Cerebellum (tissue), 4 donors: ENCODE measurements at places on chromosomes 3 and 15. TPM values are rescaled to one million over a fixed set of nuclear protein-coding genes. Genes with fewer than 3 reads are reported as not detected.

CPNE9 gene
- total RNA-seq = 4.4 TPM

TEX55 gene
- total RNA-seq = not detected

ITGA11 gene
- total RNA-seq = 4.2 TPM

- DNase-seq = no peak
Measured at GRCh38 chr3:61882253-61882652, 320.9 kb downstream of the PTPRG start.

GRCh38 chr3:55006244-55006676, 78.4 kb upstream of the LRTM1 start:
- DNase-seq = no peak

- DNase-seq = no peak
Measured at GRCh38 chr3:170232266-170232665, 10.0 kb downstream of the PRKCI start.

DNA sequence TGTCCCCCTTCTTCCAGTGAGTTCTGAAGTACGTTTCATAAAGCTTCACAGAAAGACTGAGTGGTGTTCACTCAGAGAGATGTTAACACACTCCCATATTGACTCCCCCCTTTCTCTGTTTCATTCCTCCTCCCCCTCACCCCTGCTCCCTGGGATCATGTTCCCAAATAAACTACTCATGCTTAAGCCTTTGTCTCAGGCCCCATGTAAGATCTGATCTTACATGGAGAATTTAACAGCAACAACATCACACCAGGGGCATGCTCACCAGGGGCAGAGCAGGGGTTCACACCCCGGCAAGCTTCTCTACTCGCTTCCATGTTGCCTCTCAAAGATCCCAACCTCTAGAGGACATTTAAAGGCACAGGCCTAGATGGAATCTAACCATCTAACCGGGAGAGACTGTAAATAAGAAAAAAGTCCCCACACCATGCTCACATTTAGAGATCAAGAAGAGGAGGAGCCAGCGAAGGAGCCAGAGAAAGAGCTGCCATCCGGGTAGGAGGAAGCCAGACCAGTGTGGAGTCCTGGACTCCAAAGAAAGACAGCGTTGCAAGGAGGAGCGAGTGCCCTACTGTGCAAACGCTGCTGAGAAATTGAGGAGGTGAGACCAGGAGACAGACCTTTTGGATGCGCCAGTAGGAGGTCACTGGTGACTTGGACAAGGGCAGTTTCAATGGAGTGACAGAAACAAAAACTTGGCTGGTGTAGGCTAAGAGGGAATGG, 21.4 kb upstream of the SRP14 start:
- DNase-seq = no peak

DNA sequence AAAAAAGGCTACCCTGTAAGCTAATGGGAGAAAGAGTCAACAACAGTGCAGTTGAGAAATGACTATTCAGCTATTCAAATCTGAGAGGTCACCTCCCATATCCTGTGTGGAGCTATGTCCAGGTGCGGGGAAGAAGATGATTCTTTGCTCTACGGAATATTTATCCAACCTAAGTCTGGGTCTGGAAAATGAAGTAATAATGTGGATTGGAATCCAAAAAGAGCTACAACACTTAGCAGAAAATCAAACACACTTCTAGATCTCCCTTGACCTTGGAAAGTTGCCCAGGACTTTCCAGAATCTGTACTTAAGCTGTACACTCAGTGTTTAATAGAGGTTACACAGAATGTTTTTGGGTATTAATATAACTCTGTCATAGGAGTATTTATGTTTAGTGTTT, 251.9 kb downstream of the NAALADL2 start:
- DNase-seq = no peak

DNA sequence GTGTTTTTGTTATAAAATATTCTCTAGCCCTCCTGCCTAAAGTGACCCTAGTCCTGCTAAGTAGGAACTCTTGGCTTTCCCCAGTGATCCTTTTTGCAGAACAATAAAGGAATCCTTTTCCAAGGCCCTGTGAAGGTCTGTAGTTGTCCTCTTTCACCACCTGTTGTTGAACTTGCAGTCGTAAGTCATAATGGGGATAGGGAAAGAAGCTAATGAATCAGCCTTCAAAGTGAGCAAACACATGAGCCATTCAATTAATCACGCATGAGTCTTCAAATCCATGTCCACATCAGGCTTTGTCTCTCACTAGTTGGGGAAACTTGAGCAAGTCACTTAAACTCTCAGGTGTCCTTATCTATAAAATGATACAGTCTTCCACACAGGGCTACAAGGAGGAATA, 27.6 kb downstream of the ZNF860 start:
- no peak for DNase-seq
